ENCODE measurements at places on chromosomes 4 and X.

GRCh38 chr4:25252230-25253070, 18.6 kb downstream of the PI4K2B start:
- DNase-seq, result no peak

DNA sequence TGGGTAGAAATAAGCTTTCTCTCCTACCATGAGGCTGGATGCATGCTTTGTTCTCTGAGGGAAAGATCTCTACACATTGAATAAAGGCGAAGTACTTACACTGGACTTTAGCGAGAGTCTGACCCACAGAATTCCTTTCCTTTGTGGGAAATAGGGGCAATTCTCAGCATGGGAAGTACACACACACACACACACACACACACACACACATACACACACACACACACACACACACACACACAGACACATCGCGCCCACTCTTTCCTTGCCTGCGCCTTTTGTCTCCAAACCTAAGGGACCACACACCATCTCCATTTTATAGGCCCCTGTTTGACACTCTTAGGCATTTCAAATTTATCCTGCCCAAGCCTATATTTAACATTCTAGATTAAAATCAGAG, 83.8 kb downstream of the LUZP4 start:
- DNase-seq, result no peak

- no peak for DNase-seq
Measured at GRCh38 chr4:150082241-150082640, 4.0 kb downstream of the DCLK2 start.

DNA sequence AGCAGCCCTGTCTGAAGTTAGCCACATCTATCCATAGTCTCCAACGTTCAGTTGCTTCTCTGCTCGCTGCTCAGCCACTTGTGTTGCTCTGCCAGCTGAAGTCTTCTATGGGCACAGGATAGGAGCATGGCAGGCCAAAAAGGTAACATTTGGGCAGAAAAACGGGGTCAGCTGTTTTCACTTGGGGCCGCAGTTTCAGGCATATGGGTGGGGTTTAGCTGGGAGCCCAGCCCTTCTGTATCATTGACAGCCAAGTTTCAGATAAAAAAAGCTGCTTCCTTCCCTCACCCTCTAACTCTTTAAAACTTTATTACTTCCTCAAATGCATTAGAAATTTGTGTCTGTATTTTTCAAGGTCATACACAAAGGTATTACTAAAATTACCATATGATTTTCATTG, 18.4 kb upstream of the MANBA start:
- DNase-seq, result no peak

DNA sequence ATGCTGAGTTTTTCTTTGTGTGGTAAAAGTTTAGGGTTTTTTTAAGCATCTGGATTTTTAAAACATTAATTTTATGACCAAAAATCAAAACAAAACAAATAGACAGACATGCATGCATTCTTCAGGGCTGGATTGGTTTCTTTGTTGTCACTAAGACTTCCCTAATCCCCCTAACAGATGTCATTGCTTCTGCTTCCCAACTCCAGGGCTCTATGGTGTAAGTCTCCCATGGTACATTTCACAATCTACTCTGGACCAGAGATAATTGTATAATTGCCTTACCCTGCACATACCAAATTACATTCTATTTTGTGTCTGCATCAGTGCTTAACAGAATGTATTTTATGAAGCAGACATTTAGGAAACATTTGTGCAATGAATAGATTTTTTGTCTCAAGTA, 529.1 kb upstream of the SMIM31 start:
- DNase-seq, result no peak

- DNase-seq, result no peak
Measured at GRCh38 chrX:47563801-47564315, 2.9 kb downstream of the ARAF start.

DNA sequence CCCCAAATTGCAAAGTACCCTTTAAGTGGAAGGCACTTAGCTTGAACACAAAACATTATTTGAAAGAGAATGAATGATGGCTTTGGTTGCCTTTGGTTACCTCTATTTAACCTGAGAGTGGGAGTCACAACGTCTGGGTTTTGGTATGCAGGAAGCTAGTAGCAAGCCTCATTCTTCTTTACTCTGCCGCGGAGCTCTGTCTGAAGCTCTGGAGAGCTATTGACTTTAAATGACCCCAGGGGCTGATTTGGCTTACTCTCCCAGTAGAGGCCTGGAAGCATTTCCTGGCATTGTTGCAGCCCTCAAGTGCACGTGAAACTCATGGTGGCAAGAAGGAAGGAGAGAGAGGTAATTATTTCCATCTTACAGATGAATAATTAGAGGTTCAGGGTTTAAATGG, 81.8 kb upstream of the MAGEA4 start:
- no peak for DNase-seq
